ENCODE measurements at places on chromosomes 5 and 9.
A peak's percentile ranks its signal among the peaks of the same experiment; 100 is the strongest.

DNA sequence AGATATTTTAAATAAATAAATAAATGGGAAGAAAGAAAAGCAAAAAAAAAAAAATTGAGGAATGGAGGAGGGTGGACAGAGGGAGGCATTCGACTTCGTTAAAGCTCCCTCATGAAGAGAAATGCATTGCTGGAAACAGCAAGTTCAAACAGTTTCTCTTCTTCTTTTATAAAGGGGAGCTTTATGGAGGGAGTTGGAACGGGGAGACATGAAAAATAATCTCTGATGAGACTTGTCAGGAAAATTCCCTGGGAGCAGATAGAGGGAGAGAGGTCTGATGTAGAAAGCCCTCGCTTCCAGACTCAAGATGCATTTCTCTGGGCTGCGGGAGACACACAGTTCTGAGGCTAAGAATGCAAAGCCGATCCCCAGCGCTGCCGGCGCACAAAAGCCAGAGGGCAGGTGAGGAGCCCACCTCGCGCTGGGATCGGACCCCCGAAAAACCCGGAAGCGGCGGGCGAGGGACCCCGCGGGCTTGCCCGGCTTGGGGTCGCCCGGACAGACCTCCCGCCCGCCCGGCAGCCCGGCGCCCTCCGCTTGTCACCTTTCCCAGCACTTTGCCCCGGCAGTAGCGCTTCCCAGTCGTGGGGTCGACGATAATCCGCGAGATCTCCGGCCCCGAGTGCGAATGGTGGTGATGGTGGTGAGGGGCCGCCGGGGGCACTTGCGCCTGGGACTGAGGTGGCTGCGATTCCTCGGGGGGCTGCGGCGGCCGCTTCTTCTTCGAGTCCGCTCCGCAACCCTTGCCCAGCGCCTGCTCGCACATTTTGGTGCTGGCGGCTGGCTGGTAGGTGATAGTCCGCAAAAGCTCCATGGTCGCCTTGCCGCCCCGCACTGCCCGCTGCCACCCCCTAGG is 512 bp downstream of the PLK2 start:
- no peak for DNase-seq

DNA sequence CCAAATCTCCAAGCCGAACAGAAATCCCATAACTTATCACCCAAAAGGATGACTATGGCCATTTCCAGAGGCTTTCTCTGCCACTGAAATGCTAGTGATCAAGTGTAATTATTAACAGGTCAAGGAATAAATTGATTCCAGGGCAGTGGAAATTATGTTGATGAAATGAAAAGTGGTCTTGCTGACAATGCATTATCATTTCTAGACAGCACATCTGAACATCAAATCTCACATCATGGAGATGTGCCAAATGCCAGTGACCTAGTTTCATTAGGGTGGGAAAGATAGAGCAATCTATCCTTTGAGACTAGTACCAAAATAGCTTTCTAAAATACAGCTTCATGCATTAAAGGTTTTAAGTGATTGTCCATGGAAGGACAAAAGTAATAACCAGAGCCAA is 86.1 kb downstream of the AUH start:
- no peak for DNase-seq

DNA sequence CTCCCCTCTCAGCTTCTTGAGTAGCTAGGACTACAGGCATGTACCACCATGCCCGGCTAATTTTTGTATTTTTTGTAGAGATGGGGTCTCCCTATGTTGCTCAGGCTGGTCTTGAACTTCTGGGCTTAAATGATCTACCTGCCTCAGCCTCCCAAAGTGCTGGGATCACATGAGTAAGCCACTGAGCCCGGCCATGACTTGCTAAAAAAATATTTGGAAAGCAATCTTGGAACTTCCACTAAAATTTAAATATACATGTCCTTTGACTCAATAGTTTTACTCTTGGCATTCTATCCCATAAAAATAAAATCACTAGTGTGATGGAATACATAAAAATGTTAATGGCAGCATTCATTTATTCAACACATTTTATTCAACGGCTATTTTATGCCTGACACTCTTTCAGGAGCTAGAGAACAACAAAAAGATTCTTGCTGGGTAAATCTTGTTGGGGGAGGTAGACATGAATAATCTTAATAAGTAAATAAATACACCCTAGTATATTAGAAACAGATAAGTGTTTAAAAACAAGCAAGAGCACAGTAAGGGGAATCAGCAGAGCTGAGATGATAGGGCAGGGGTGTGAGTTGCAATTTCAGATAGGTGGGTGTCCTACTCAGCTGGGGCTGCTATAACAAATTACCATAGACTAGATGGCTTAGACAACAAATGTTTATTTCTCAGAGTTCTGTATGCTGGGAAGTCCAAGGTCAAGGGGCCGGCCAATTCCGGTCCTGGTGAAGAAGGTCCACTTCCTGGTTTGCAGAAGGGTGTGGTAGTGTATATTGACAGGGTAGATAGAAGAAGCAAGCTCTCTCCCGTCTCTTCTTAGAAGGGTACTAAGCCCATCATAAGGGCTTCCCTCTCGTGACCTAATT is 50.7 kb downstream of the KCNV2 start:
- DNase-seq, result no peak

DNA sequence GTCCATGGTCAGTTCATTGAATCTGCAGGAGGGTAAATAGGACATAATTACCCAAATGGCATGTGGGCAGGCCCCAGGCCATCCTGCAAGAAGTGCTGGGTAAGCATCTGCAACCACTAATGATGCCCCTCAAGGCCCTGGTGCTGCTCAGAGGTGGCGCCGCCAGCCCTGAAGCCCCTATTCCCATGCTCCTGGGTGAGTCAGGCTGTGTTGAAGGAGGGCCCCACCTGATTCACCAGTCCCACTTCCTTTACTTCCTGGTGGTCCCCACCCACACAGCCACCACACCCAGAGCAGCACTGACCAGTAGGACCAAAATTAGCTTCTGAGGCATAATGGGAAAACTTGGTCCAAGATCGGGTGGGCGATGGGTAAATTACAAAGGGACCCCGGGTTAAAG is 120.4 kb upstream of the SPRY4 start:
- DNase-seq, result peak; percentile 52

GRCh38 chr9:20391208-20391607 is 231.1 kb downstream of the MLLT3 start:
- no peak for DNase-seq

DNA sequence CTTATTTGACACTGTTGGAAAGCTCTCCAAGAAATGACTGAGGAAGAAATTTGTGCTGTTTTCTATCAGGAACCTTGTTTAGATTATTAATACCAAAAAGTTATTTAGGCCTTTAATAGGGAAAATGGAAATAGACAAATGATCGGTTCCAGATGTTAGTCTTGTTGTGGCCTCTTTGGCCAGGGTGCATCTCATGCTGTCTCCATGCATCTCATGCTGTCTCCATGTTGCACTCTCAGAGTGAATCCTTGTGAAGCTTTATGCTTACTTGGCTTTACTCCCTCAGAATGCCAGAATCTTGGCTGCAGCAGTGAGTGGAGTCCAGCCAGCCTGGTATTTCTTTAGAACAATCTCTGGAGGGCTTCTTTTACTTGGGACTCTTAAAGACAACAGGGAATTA is 185.5 kb downstream of the ARHGAP26 start:
- DNase-seq, result no peak

DNA sequence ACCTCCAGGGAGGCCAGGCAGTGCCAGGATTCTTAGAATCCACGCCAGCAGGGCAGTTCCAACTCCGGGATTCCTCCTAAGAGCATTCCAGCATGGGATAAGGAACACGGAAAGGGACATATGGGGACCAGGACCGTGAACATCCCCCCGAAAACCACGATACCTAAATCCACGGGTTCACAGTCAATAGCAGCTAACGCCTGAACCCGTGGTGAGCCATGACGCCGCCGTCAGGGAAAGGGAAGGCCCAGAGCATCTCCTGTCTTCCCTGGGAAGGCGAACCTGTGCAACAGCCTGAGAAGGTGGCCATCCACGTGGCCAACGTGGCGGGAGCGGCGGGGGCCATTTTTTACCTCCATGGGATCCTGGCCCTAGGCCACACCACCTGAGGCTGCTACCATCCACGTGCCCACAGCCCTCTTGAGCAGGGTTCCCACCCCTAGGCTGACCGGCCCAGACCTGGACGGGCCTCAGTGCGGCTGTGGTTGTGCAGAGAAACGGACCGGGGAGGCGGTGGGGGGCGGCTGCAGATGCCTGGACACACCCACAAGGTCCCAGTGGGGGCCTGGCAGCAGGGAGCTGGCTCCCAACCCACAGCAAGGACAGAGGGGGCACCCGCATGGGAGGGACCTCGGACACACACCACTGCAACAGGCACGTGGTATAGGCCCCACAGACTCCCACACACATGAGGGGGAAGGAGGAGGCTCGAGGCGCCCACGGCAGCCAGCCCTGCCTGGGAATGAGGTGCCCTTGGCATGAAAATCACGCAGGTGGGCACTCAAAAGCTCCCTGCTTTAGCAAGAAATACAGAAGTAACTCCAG is 42.8 kb downstream of the SLC12A7 start:
- no peak for DNase-seq

DNA sequence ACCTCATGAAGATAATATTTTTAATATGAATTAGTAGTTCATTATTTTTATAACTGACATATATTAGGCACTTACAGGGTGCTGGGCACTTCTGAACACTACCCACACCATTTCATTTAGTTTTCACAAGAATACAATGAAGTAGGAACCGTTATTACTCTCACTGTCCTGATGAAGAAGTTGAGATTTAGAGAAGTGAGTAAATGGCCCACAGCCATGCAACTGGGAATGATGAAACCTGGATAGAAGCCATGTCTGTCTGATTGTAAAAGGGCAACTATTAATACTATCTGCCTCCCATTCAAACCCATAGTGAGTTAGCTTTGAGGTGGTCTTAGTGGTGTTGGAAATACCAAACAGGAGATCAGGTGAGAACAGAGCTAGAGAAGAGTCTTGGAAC is 29.6 kb upstream of the OTULINL start:
- no peak for DNase-seq

DNA sequence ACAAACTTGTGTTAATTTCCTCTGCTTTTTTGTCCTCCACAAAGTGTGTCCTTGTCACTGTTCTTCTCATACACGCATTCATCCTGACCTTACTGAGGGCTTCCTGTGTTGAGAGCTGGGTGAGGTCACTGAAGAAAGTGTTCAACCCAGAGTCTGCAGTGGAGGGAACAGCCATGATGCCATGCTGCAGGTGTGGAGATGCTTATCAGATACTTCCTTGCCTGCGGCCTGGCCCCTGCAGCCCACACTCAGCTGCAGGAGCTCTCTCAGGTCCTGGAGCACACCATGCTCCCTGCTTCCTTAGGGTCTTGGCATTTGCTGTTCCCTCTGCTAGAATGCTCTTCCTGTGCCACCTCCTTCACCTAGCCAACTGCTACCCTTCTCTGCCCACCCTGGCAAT is 108.1 kb upstream of the SPRY4 start:
- DNase-seq, result no peak

DNA sequence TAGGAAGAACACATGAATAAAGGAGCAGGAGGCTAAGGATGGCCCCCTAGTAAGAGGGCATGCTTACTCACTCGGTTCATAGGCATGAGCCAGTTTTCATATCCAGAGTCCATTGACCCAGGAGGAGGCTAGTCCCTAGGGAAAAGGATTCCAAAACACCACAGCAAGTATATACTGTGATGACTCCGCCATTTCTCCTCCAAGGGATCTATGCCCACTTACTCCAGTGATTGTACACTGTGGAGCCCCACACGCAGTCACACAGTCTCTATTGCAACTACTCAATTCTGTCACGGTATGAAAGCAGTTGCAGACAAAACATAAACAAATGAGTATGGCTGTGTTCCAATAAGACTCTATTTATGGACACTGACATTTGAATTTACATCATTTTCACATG is 117.7 kb upstream of the ALDH1B1 start:
- no peak for DNase-seq

DNA sequence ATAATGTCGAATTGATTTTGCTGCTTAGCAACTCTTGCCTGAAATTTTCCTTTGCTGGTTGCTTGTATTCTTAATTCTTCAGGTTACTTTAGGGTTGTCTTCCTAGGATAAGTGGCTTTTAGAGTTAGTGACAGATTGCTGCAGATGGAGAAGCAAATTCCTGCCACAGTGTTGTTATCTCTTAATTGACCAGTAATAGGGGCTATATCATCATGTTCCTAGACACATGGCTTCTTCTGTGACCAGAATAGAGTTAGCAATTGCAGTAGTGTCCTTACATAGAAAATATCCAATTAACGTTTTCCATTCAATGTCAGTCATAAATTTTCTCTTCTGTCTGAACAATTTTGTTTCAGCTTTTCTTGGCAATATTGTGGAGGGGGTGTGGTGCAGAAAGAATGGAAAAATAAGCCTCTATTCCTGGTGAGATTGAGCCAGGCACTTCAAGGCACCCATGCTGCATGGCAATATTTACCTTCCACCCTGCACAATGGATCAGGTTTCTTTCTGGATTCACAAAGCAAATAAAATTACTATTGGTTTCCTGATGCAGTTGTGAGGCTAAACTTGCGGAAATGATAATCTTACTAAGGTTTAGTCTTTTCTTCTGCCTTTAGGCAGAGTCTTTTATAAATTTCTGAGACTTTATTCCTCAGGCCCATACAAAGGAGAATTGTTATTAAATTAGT is 1481.5 kb downstream of the EFNA5 start:
- DNase-seq, result no peak

Measured in astrocyte (in vitro differentiated cells and primary cell).